Pancreas (tissue), 10 donors: ENCODE measurements at places on chromosomes 11 and 22.

- no peak for DNase-seq
Measured at GRCh38 chr11:61390161-61390560, 2.2 kb upstream of the TMEM216 start.

DNA sequence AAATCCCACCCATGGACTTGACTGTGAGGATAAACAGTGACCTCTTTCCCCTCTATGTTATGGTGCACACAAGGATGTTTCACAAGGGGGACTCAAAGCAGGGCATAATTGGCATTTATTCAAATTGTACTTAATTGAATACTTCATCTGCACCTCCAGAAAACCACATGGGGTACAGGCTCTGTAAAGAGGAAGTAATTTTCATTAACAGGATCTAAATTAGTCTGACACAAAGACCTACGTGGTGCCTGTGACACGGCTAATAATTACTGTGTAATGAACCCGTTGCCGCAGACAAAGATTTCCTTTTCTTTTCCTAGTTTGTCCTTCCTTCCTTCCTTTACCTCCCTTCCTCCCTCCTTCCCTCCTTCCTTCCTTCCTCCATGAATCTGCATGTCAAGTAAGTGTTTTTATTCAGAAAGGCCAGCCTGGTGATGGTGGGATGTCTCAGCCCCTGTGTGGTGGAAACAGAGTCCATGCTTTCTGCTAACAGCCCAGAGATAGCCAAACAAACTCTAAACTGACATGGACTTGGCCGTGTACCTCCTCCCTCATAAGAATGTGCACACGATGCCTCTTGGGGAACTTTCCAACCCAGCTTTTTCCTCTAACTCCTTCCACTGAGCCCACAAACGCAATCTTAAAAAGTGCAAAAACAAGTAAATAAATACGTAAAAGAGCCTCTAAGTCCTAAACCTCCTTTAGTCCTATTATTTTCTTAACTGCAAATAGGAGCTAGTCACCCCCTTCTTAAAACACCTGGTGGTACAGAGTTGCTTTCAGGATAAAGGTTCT, 118.8 kb downstream of the INSC start:
- no peak for DNase-seq

GRCh38 chr22:40076702-40077645, 82.2 kb downstream of the FAM83F start:
- no peak for DNase-seq

GRCh38 chr11:107804971-107805370, 53.6 kb downstream of the SLC35F2 start:
- no peak for DNase-seq

DNA sequence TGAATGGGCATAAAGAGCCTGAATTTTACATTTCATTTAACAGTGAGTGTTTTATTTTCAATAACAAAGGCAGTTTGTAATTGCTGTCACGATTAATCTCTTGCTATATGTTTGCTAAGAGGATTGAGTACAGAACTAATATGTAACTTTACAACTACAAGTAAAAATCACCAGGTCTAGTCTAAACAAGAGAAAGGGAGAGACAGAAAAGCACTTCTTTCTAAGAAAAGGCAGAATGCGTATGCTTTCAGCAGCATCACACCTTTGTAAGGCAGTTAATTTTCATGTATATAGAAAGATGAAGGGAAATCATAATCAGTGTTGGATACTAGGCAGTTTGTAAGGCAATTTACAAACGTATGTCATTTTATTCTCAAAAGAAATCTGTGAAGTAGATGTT, 169.8 kb downstream of the NELL1 start:
- DNase-seq, result no peak

DNA sequence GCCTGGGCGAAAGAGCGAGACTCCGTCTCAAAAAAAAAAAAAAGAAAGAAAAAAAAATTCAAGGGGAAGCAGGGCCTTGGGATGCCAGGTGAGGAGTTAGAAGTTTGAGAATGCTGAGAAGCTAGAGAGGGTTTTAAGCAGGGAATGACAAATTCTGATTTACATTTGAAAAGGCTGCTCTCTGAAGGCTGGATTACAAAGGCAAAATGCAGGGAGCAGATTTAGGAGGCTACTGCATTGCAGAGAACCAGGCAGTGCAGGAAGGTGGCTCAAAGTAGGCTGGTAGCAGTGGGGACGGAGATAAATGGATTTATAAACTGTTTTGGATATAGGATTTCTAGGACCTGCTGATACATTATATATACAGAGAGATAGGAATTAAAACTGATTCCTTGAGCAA, 66.6 kb downstream of the KCNC1 start:
- no peak for DNase-seq
